T-cell (primary cell): ENCODE measurements at places on chromosomes 12 and 14. TPM values are rescaled to one million over a fixed set of nuclear protein-coding genes. Genes with fewer than 3 reads are reported as not detected.

GRCh38 chr14:56738020-56738419 lies 72.3 kb downstream of the OTX2 start:
- DNase-seq = no peak

- DNase-seq = peak; percentile 38
Measured at GRCh38 chr14:68780358-68781160, 12.3 kb downstream of the ZFP36L1 start.

- no peak for DNase-seq
Measured at GRCh38 chr14:64719601-64720000, 15.4 kb downstream of the PLEKHG3 start.

- DNase-seq = no peak
Measured at GRCh38 chr12:52628841-52629240, 10.5 kb upstream of the KRT73 start.

DNA sequence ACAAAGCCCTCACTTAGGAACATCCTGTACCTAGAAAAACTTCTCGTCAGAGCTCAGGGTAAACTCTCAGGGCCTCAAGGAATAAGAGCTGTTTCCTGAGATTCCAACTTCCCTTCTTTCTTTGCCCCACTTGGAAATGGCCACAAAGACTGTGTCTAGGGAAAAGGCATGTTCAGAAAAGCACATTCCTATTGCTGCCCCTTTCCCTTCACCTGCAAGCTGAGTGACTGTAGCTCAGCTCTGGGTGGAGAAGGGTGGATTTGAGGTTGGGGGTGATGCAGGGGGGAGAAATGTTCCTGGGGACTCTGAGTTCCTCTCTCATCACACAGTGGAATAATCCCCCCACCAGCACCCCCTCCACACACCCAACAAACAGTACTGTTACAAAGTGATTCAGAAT lies 6.8 kb downstream of the ENDOU start:
- DNase-seq = no peak

DNA sequence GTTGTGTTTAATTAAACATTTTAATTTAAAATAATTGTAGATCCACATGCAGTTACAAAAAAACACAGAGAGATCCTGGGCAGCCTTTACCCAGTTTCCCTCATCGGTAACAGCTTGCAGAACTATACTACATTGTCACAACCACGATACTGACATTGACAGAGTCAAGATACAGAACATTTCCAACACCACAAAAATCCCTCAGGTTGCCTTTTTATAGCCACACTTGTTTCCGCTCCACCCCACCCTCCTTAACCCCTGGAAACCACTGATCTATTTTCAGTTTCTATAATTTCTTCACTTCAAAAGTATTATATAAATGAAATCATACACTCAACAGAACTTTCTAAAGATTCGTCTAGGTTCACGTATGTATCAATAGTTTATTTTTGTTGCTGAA lies 458.8 kb upstream of the SOX5 start:
- no peak for DNase-seq

DNA sequence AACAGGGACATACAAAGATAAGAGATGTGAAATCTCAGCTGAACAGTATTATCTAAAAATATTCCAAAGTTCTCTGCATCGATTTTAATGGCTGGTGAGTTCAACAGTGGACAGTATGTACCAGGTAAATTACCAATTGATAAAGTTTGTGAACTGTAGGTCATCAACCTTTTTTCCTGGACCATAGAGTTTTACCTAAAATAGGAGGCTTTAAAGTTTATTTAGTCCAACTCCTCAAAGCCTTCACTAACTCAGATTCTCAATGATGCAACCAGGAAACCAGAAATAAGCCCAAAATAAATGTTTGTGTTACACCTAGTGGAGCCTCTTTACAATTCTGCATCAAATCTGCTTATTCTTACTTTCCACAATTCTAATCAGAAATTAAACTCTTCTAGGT lies 205.8 kb downstream of the ANO6 start:
- DNase-seq = no peak

GRCh38 chr14:34324363-34324795 lies 137.7 kb downstream of the SPTSSA start:
- DNase-seq = no peak

GRCh38 chr12:49133014-49133413 lies 1.8 kb upstream of the TUBA1B start:
- DNase-seq = no peak

DNA sequence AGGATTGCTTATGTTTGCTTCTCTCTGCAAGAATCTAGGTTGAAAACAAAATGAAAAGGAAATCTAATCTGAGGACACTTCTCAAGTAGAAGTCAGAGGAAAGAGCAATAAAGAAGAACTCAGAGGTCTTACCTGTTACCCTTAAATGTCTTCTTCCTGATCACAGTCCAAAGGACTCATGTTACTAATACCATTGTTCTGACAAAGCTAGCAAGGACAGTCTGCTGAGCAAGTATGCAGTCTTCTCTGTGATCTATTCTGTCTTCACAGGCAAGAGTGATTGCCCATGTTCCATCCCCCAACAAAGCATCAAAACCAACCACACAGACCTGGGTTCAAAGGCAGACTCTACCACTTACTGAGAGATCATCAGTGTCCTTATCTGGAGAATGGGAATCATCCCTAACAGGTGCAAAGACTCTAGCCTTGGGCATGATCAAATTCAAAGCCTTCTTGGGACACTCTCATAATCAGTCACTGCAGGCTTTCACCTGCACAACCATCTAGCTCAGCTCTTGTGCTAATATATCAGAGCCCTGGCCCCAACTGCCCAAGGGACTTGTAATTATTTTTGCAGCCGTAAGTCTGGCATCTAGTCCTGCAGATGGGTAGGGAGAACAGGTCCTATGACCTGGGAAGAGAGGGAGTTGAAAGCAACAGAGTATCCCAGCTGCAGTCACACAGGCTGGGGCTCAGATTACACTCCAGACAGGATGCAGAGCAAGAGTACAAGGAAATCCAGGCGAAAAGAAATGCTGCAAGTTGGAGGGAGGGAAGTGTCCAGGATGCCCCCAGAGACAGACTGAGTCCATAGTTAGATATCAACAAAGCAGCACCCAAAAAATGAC lies 97.9 kb upstream of the NUDT4 start:
- no peak for DNase-seq

GRCh38 chr14:50599700-50600444 lies 39.9 kb downstream of the ATL1 start:
- DNase-seq = no peak

DNA sequence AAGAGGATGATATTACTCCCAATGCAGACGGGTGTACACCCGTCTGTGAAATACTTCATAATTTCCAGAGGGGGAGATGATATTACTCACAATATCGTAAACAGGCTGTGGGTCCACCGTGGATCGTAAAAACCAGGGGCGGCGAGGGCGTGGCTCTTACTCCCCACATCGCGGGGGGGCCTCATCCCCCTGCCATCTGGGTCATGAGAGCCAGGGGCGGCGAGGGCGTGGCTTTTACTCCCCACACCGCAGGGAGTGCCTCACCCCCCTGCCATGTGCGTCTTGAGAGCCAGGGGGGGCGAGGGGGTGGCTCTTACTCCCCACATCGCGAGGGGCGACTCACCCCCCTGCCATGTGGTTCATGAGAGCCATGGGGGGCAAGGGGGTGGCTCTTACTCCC lies 86.2 kb upstream of the GNG2 start:
- DNase-seq = no peak

- no peak for DNase-seq
Measured at GRCh38 chr14:75395862-75396261, 32.0 kb upstream of the JDP2 start.

DNA sequence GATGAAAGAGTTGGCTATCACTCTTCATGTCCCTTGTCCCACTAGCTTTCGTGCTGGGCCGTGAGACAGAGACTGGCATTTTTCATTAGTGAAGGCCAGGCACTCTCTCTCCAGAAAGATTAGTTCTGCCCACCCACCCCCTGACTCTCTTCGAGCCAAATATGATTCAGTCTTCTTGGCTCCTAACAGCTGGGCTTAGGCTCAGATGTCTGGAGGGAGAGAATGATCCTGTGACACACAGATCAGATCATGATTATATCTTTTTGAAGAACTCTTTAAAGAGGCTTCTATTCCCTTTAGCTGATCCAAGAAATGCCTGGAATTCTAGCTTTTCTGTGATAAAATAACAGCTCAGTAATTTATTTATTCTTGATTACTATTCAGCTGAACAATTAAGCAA lies 5.2 kb upstream of the GNG2 start:
- DNase-seq = no peak

GRCh38 chr12:76340680-76341435 lies 7.4 kb downstream of the BBS10 start:
- DNase-seq = no peak

DNA sequence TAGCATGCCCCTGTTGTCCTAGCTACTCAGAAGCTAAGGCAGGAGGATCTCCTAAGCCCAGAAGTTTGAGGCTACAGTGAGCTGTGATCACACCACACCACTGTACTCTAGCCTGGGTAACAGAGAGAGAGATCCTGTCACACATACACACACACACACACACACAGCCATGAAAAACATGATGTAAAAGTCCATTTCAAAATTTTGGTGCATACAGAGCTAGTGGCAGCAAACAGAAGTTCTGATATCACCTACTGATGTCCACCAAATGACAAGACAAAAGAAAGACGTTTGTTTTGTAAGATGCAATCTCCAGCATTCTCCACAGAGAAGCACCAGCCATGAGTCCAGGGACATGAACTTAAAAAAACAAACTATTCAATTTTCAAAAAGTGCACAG lies 15.9 kb downstream of the AREL1 start:
- DNase-seq = no peak

DNA sequence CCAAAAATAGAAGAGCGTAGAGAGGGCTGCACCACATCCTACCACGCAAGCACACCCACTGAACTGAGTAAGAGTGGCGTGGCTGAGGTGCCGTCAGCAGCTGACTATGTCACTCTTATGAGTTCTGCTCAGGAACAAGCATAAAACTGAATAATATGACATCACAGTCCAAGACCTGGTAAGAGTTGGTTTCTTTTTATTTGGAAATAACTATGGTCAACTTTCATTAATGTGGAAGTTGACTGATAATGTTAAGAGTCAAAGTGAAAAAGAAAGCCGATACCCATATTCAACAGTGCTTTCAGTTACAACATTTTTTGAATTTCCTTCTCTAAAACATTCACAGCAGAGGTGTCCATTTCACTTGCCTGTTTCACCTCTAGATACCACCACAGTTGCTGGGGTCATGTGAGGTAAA lies 44.6 kb downstream of the GNS start:
- DNase-seq = peak; percentile 17

- no peak for DNase-seq
Measured at GRCh38 chr14:79680087-79680486, 531.2 kb downstream of the DIO2 start.

GRCh38 chr14:92880851-92881250 lies 42.1 kb upstream of the CHGA start:
- DNase-seq = no peak

DNA sequence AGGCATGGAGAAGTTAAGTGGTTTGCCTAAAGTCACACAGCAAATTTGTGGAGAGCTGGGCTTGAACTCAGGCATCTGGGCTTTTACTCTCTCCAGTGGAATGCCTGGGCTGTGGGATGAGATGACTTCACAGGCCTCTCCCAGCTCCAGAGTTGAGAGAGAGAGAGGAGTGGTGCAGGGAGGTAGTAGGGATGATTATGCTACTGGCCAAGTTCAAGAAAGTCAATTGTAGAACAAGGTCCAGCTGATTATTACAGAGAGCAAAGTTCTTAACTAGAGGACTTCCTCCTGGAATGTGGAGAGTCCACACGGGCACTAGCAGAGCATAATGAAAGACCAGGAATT lies 769 bp upstream of the EMP1 start:
- DNase-seq = no peak

GRCh38 chr12:57569858-57570257 lies 20.0 kb downstream of the KIF5A start:
- no peak for DNase-seq

DNA sequence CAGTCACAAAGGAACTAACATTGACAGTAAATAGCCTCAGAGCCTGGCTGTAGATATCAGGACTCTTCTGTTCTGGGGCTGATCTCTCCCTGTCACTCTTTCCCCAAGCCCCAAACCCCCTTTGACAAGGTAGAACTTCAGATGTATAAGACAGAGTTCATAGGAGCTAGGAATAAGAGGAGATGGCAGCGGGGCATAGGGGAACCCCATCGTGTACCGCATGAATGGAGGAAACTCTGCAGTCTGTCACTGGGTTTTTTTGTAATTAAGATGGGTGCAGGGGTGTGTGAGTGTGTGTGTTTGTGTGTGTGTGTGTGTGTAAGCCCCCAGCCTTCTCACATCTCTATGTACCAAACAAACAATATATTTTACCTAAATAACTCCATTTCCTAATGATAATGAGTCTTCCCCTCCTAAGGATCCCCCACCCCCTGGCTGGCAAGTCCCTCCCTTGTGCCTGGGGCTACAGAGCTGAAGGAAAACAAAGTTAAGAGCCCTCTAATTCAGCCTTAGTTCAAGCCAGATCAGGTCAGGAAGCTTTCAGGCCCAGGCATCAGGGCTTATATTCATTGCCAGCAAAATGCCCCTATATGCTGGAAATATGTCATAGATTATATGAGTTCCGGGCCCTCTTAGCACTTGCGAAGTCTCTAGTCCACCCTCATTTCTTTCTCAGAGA lies 9.1 kb upstream of the HOXC4 start:
- no peak for DNase-seq

- DNase-seq = no peak
Measured at GRCh38 chr12:52182384-52182783, 9.4 kb downstream of the KRT80 start.

DNA sequence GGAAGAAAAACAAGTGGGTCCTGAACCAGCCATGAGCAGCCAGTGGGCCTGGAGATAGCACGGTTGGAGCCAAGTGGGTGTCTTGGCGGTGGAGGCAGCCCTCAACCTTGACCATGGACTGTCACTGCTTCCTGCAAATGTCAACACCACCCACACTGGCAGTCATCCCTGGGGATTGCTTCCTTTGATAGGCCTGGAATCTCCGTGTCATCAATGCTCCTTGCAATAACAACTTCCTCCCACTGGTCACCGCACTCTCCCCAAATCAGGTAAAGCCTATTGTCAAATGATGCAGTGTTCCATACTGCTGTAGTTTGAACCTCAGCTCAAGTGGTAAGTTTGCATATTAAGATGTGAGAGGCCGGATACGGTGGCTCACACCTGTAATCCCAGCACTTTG lies 129.1 kb downstream of the NTF3 start:
- no peak for DNase-seq

CKB gene
- total RNA-seq = 7.2 TPM

CMA1 gene
- total RNA-seq = not detected

UTP20 gene
- total RNA-seq = 15.7 TPM

P2RX2 gene
- not detected for total RNA-seq

KMT2D gene
- 148 TPM for total RNA-seq

FGD6 gene
- 0.70 TPM for total RNA-seq

SPSB2 gene
- total RNA-seq = 7.5 TPM

OR6C65 gene
- not detected for total RNA-seq

RD3L gene
- total RNA-seq = not detected

NT5DC3 gene
- 6.3 TPM for total RNA-seq

WNT5B gene
- not detected for total RNA-seq

TRHDE gene
- not detected for total RNA-seq

VDR gene
- 0.89 TPM for total RNA-seq

ENTPD5 gene
- 7.8 TPM for total RNA-seq

PLXNC1 gene
- 19.2 TPM for total RNA-seq
